ENCODE measurements at places on chromosomes 5 and 9.

GRCh38 chr5:58842852-58843251 lies 260.0 kb downstream of the RAB3C start:
- no peak for DNase-seq

DNA sequence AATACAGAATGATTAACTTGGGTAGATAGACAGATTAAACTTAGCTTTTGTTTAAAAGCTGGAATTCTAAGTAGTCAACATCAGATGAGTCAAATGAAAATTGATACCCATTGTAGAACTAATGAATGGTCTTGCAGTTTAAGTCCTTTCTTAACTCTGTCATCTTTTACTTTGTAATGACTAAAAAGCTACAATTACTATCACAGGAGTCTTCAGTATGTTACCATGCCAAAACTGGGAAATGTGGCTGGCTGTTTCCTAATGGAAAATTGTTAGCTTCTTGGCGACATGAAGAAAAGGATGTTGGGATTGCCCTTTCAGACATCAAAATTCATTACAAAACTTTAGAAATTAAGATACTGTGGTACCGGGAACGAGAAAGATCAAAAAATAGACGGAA lies 20.2 kb upstream of the ANXA1 start:
- no peak for DNase-seq

- DNase-seq, result no peak
These were observed 470.3 kb upstream of the WWC1 start for GRCh38 chr5:167821151-167821550.

- no peak for DNase-seq
These were observed 91.2 kb downstream of the RFK start for GRCh38 chr9:76302947-76303550.

GRCh38 chr9:33049680-33050361 lies 24.7 kb downstream of the DNAJA1 start:
- DNase-seq, result no peak

Measured in stimulated activated CD8-positive, alpha-beta memory T cell treated with anti-CD3 and anti-CD28 coated beads, Interleukin-4, amount 100 ng/mL, for 1 hour (primary cell).